ENCODE measurements at places on chromosomes 2 and 18. TPM values are rescaled to one million over a fixed set of nuclear protein-coding genes. Genes with fewer than 3 reads are reported as not detected.
A peak's percentile ranks its signal among the peaks of the same experiment; 100 is the strongest.

DNA sequence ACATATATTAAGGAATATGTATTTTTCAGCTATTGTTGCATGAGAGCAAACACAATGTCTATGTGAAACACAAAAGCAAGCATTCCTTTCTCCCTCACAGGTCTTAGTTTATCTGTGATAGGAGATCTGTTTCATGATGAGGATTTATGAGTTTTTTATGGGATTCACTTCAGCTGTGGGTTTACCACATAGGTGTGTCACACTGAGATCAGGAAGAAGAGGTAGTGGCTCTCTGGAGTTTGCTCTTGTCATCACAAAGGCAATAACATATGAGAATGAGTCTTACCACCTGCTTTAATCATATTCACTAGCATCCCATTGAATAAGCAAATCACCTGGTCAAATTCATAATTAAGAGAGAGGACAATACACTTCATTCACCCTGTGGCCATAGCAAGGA lies 960.3 kb upstream of the SLC39A10 start:
- no peaks in the 10 kb centered on the region for H3K36me3 ChIP-seq
- no peak overlapping the region for H3K4me3 ChIP-seq
- no peak overlapping the region for H3K27ac ChIP-seq
- DNase-seq = no peak
- no peaks in the 10 kb centered on the region for H3K27me3 ChIP-seq

- no peak for DNase-seq
- H3K36me3 ChIP-seq = peaks cover 5% of the 10 kb centered on the region
- H3K27me3 ChIP-seq = no peaks in the 10 kb centered on the region
- no peak overlapping the region for H3K4me3 ChIP-seq
These were observed 8.8 kb downstream of the VIL1 start for GRCh38 chr2:218427741-218428140.

- peak overlapping the region; percentile 89 for H3K27ac ChIP-seq
- no peak for DNase-seq
- peak overlapping the region; percentile 73 for H3K4me3 ChIP-seq
- peaks cover 41% of the 10 kb centered on the region for H3K4me1 ChIP-seq
- H3K27me3 ChIP-seq = no peaks in the 10 kb centered on the region
These were observed 420 bp downstream of the PIGN start for GRCh38 chr18:62186499-62186773.

GRCh38 chr2:229240984-229241491 lies 30.0 kb downstream of the PID1 start:
- H3K4me3 ChIP-seq = no peak overlapping the region
- no peaks in the 10 kb centered on the region for H3K36me3 ChIP-seq
- DNase-seq = no peak
- no peaks in the 10 kb centered on the region for H3K27me3 ChIP-seq
- H3K27ac ChIP-seq = no peak overlapping the region

GRCh38 chr2:194166818-194167217 lies 1490.2 kb upstream of the SLC39A10 start:
- H3K27me3 ChIP-seq = no peaks in the 10 kb centered on the region
- no peak overlapping the region for H3K27ac ChIP-seq
- H3K36me3 ChIP-seq = no peaks in the 10 kb centered on the region
- no peaks in the 10 kb centered on the region for H3K4me1 ChIP-seq

- no peaks in the 10 kb centered on the region for H3K27me3 ChIP-seq
- no peak for DNase-seq
- H3K4me1 ChIP-seq = no peaks in the 10 kb centered on the region
These were observed 12.5 kb downstream of the BOK start for GRCh38 chr2:241570961-241571581.

Gene GPR17
- total RNA-seq = 0.26 TPM

DNA sequence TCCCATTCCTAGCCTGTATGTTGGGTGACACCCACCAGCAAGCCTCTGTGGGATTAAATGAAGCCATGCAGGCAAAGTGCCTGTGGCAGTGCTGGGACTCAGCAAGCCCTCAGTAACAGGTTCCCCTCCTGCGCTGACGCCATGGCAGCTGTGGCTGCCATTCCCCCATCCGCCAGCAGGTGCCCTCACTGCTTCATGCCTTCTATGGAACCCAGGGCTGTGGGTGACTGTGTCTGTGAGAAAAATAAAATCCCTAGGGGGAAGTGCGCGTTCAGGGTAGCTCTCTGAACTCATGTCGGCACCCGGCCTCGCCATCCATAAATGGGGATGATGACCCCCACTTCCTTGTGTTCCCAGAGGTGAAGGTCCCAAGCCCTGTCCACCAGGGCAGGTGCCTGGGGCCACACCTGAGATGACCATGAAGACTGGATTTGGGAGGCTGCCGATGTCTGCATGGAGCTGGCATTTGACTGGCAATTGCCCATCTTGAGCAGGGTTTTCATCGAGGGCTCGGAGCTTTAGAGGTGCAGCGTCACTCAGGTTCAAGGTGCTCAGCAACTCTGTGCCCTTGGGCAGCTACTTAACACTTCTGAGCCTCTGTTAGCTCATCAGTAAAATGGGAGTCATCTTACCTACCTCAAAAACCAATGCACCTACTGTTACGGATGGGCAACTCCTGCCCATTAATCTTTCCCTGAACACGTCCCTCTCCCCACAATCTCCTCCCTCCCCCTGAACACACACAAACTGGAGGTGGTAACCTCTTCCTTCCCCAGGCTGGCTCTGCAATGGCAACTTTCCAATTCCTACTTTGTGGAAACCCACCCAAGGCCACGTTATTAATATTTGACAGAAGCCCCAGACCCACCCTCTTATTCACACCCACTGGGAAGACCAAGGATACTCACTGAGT lies 2.9 kb upstream of the MAL start:
- no peak overlapping the region for H3K4me3 ChIP-seq
- H3K27ac ChIP-seq = no peak overlapping the region
- peak; percentile 77 for DNase-seq
- peaks cover 18% of the 10 kb centered on the region for H3K4me1 ChIP-seq
- H3K36me3 ChIP-seq = no peaks in the 10 kb centered on the region

Gene TLX2
- total RNA-seq = not detected
